Globus pallidus (tissue), 1 donor: ENCODE measurements at places on chromosomes 1 and 21.

GRCh38 chr1:35451125-35451528 is 106.1 kb downstream of the KIAA0319L start:
- peak; percentile 82 for DNase-seq

DNA sequence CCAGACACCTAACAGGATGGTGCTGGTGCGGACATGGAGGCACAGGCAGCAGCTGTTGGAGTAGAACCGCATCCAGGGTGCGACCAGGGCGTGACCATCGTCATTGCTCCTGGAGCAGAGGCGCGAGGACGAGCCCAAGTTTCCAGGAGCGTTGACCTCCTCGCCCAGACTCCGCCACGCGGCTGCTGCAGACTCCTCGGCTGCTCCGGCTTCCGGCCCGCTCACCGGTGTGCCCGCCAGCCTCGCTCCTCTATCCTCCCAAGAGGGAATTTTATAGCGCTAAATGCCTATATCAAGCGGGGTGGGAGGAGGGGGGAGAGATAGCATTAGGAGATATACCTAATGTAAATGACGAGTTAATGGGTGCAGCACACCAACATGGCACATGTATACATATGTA is 5.3 kb upstream of the S100A12 start:
- DNase-seq: no peak

DNA sequence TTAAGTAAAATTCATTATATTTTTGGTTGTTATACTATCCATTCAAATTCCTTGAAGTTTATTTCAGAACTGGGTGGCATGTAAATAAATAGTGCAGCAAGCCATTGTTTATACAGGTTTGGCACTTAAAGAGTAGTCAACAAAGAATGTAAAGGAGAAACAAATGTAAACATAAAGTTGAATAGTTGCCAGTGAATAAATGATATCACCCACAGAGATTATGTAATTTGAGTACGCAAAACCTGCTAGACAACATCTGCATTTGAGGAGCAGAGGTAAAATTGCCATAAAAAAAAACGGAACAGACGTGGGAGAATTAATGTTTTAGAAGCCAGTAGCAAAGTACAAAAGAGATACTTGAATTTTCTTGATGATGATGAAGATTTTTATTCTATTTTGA is 111.6 kb downstream of the ADGRL2 start:
- no peak for DNase-seq

- DNase-seq: no peak
These were observed 8.0 kb downstream of the ALPL start for GRCh38 chr1:21517161-21517589.

DNA sequence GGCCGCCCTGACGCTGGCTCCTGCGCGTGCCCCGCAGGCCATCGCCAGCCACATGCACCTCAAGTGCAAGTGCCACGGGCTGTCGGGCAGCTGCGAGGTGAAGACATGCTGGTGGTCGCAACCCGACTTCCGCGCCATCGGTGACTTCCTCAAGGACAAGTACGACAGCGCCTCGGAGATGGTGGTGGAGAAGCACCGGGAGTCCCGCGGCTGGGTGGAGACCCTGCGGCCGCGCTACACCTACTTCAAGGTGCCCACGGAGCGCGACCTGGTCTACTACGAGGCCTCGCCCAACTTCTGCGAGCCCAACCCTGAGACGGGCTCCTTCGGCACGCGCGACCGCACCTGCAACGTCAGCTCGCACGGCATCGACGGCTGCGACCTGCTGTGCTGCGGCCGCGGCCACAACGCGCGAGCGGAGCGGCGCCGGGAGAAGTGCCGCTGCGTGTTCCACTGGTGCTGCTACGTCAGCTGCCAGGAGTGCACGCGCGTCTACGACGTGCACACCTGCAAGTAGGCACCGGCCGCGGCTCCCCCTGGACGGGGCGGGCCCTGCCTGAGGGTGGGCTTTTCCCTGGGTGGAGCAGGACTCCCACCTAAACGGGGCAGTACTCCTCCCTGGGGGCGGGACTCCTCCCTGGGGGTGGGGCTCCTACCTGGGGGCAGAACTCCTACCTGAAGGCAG is 23.4 kb upstream of the ARF1 start:
- no peak for DNase-seq

DNA sequence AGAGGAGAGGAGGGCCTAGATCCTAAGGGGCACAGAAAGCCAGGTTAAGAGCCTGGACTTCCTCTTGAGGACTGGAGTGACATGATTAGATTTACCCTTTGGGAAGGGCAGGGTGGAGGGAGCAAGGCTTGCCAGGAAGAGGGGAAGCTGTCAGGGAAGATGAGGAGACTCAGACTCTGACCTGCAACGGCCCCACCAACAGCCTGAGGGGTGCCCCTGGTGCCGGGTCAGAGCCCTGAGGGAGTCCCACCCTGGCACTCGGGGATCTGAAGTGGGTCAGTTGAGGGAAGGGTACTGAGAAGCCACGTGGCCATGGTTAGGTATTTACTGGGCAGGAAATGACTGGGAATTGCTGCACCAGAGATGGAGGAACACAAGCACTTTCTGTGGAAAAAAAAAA is 9.8 kb downstream of the ECE1 start:
- no peak for DNase-seq

- no peak for DNase-seq
These were observed 30.3 kb downstream of the PTPRC start for GRCh38 chr1:198669023-198669698.

- DNase-seq: peak; percentile 21
These were observed 317.2 kb upstream of the NFIA start for GRCh38 chr1:60765204-60765603.

DNA sequence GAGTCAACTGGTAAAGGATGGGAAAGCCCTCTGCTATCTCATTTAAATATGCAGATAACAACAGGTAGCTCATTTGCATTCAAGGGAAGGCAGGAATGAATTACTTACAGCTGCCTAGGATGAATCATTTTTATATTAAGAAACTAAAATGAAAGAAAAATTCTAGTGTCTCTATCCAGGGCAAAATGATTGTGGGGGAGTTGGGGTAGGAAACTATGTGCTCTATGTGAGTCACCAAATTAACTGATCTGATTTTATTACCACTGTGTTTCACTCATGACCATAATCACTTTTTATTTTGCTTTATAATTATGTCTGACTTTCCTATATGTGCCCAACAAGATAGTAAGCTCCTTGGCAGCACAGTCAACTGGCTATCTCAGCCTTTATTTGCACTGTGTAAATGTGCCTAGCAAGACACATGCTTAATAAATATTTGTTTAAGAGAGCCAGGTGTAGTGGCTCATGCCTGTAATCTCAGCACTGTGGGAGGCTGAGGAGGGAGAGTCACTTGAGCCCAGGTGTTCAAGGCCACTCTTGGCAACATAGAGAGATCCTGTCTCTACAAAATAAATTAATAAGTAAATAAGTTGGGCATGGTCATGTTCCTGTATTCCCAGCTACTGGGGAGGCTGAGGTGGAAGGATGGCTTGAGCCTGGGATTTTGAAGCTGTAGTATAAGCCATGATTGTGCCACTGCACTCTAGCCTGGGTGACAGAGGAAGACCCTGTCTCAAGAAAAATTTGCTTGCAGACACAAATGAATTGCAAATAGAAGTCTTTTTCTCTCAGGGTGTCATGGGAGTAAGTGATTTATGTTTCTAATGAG is 84.1 kb downstream of the SPAG17 start:
- no peak for DNase-seq

GRCh38 chr1:111097356-111098099 is 42.4 kb downstream of the DRAM2 start:
- DNase-seq: no peak

DNA sequence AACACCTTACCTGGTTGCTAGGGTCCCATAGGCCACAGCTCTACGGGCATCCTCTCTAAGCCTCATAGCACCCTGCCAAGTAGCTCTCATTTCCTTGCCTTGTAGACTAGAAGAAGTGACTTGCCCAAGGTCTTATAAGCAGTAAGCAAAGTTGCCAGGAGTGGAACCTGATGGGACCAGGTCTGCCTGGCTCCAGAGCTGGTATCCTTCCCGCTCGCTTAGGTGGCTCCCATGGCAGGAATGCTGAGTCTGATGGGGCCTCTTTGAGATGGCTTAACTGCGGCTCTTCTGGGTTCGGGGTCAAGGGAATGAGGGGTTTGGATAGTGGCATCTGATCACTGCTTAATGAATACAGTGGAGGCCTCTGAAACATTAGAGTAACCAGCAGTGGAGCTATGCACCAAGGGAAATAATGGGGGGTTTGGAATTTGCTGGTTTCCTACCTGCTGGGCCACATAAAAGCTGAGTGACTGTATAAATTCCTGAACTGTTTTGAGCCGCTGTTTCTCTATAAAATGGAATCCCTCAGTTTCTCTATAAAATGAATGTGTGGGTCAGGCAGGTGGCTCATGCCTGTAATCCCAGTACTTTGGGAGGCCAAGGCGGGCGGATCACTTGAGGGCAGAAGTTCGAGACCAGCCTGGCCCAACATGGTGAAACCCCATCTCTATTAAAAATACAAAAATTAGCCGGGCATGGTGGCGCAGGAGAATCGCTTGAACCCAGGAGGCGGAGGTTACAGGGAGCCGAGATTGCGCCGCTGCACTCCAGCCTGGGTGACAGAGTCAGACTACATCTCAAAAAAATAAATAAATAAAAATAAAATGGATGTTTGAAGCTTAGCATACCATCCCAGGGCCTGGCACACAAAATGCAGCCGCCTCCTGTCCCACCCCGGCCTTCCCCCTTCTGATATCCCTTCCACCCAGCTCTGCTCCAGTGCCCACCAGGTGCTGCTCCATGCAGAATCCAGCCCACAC is 12.4 kb downstream of the FAM151A start:
- no peak for DNase-seq

GRCh38 chr1:29478879-29479278 is 242.6 kb downstream of the PTPRU start:
- no peak for DNase-seq

DNA sequence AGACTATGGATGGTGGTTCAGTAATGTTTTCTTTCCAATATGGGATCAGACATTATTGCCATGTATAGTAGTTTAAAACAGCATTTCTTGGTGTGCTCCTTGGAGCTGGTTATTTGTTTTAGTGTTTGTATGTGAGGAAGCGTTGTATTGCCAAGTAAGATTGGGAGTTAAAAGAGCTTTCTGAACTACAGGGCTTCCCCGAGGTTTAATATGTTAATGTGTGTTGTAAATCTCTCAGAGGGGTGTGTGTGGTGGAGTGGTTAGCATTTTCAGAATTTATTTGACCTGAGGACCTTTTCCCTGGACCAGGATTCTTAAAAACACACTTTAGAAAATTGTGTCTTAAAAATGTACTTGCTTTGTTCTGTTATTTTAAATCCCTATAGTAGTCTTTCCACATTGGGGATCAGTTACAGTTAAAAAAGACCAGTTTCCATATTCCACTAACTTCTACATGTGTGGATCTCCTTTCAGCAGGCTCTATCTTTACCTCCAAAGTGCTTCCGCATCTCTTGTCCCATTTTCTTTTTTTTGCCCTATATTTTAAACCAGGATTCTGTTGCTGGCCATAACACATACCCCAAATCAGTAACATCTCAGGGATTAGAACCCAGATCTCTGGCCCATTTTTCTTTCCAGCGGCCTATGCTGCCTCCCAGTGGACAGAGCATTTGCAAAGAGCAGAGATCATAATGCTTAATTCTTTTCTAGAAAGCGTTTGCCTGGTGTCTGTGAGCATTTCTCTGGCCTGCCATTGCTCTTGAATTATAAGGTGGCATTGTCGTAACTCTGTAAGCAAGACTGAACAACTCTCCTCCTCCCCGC is 58.6 kb downstream of the PBX1 start:
- no peak for DNase-seq

DNA sequence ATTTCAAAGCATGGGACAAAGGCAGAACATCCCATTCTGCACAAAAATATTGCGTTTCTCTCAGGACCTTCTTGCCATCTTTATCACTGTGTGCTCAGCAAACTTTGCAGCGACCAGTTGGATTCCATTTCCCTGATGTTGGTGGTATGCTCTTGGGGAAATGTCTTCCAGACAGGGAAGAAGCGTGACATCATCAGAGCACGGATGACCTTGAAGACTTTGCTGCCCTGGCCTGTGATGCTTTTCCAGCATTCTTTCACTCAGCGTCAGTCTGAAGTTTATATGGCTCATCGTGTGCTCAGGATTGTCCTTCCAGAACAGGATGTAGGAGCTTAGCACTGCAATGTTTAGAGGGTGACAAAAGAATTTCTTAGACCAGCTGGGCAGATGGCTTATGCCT is 131.4 kb upstream of the F3 start:
- no peak for DNase-seq

GRCh38 chr1:106980121-106980520 is 76.4 kb upstream of the PRMT6 start:
- DNase-seq: no peak

GRCh38 chr1:24155011-24155782 is 12.3 kb upstream of the IL22RA1 start:
- no peak for DNase-seq

- no peak for DNase-seq
These were observed 76.1 kb upstream of the HOOK1 start for GRCh38 chr1:59738591-59739015.

DNA sequence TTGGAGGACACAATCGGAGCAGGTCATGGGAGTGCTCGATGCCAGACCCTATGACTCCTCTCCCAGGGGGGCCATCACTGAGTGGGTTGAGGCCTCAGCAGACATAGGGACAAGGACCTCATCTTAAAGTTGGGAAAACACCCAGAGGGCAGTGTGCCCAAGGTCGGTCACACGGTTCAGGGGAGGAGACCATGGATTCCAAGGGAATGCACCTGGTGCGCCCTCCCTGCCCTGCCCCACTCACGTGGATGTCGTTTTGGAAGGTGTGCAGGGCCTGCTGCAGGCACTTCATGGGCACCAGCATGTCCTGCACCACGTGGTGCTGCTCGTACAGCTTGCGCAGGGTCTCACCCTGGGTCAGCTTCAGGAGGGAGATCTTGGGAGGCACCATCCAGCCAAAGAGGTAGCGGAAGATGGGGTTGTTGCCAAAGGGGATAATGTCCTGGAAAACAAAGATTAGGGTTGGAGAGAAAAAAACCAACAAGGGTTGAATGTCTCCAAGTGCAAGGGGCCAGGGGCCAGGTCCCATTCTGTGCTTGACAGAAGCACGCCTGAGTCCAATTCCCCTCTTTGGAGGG is 33.1 kb downstream of the DHCR24 start:
- no peak for DNase-seq

GRCh38 chr1:1374589-1374928 is 448 bp downstream of the AURKAIP1 start:
- DNase-seq: no peak

DNA sequence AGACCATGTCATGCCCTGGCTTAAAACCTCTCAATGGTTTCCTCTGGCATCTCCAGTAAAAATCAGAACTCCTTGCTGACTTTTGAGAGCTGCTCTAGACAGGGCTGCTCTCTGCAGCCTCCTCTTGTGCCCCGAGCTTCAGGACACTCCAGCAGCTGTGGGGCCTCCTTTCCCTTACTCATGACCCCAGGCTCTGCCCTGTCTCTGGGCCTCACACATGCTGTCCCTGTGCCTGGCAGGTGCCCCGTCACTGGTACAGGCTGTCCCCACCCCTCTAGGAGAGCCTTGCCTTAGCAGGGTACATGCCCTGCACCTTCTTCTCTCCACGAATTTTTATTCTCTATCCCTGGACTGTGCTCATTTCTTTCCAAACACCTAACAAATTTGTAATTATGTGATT is 43.2 kb downstream of the HIVEP3 start:
- no peak for DNase-seq
